AG09319 (cell line): ENCODE measurements at places on chromosomes 4 and X.
A peak's percentile ranks its signal among the peaks of the same experiment; 100 is the strongest.

DNA sequence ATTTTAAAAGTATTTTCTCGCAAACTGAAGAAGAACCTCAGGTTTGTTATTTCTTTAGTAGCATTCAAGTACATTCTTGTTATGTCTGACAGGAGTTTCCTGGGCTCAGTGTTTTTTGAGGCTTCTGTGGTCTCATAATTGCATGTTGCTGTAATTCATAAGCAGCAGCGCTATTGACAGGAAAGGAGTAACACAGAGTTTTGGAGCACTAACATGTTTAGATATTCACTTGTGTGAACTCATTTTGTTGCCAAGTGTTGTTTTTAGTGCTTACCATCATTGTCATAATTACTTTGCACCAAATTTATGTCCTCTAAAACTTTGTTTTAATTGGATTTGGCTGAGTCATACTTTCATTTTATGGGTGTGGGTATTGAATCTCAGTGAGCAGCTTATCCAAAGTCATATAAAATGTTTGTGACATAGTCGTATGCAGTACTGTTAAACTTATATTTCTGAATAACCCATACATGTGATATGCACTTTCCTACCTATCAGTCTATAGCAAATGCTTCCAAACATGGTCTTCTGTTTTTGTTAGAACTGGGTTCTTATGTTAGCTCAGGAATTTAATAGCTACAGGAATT is 358.7 kb upstream of the CTSO start:
- DNase-seq = no peak

DNA sequence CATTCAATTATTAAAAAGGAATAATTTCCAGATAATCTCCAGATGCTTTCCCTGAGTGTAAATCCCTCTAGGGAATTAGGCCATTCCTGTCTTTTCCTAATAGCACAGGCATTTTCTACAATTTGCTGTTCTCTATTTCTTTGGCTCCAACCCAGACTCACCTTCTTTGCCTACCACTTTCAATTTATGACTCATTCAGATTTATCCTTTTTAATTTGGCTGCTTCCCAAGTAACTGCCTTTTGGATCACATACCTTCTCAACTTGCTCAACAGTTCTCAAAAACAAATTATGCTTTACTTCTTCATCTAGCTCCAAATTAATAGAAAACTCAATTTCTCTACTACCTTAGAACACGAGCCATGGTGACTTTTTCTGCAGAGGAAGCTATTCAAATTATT is 1166.3 kb upstream of the PCDH7 start:
- DNase-seq = no peak

- DNase-seq = no peak
Measured at GRCh38 chrX:53237056-53237455, 12.0 kb upstream of the KDM5C start.

DNA sequence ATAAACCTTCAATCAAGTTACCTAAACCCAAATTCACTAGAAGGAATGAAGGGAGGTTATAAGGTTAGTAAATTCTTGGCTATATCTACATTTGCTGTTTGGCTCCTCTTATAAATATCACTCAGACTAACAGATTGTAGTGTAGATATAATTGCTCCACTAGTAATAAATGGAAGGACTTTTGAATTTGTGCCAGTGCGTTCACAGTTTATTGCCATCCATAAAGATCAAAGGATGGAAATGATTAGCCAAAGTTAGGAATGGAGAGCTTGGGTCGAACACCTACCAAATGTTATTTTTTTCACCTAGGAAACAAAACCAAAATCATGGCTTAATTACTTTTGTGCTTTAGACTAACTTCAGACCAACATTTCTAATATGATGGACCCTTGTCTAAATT is 9.2 kb downstream of the DTHD1 start:
- no peak for DNase-seq

DNA sequence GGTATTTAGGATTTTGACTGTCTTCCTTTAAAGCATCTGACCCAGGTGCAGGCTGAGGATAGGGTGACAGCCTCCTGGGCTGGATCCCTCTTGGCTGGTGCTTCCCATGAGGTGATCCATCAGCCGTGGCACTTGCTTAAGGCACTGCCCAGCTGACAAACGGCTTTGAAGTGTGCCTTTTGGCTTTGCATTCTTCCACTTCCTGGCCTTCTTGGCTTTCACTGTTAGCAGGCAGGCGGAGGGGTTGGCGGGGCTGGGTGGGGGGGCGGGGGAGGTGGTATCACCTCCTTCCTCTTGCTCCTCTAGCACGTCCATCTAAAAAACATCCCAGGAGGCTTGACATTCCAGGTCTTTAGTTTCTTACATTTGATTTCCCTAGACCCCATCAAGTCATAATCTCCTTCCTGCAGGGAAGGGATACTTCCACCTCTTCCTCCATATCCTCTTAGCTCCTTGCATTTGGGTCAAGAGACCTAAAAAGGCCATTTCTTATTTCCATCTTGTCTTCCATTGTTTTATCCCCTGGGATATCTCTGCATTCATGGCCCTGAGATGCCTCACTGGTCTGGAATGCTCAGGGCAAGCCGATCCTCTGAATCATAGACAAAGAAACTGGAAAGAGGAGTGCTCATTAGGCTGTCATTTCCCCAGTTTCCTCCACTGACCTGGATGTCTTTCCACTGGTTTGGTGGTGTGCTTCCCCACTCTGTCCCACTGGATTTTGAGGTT is 11.3 kb upstream of the APLN start:
- DNase-seq = no peak

GRCh38 chrX:136768469-136769084 is 12.2 kb downstream of the ARHGEF6 start:
- DNase-seq = peak; percentile 73

GRCh38 chrX:136953867-136954787 is 73.6 kb upstream of the RBMX start:
- peak; percentile 14 for DNase-seq

DNA sequence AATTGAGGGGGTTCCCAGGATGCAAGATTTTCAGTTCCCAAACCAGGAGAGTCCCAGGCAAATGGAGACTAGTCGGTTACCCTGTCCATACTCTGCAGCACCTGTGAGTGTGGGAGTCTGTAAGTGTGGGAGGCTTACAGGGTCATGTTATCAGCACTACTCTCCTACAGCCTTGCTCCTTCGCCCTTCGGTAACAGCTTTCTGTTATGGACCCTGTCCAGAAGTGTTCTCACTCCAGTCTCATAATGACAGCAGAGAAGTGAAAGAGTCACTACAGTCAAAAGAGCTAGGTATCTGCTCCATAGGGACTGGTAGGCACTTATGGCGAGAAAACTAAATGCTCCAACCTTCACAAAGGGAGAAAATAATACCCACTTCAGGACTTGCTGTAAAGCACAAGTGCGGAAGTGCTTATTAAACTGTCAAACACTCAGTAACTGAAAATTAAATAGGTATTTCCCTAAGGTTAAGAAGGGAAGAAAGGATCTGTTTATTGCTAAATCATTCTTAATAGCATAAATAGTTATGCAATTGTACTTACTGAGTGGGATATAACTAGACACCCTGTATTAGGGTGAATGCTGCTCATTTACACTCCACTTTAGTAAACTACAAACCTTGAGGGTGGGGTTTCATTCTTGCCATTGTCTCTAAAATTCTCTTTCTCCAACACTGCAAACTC is 2.7 kb upstream of the ADH7 start:
- DNase-seq = no peak

GRCh38 chrX:136291824-136292223 is 8.9 kb upstream of the ADGRG4 start:
- DNase-seq = no peak

DNA sequence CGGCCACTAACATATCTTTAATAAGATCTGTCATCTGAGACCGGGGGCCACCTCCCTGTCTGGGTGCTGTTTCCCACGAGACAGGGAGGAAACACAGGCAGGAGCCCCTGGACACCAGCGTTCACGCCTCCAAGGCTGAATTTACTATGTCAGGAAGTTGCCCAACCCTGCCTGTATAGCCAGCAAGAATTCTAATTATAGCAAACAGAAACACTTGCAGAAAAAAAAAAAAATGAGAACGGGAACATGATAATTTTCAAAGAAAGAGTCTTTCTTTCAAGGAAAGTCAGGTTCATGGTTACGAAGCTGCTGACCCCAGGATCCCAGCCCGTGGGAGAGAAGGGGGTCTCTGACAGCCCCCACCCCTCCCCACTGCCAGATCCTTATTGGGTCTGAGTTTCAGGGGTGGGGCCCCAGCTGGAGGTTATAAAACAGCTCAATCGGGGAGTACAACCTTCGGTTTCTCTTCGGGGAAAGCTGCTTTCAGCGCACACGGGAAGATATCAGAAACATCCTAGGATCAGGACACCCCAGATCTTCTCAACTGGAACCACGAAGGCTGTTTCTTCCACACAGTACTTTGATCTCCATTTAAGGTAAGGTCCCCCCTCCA is at the start of gene IL3RA:
IL3RA (plus strand) TSS at position 455 of the 613 bp plus-strand sequence. CDS start 4,981 bp downstream, outside the sequence.
- DNase-seq = no peak
